Dorsolateral prefrontal cortex (tissue), 122 donors: ENCODE measurements at places on chromosomes 7 and 10. TPM values are rescaled to one million over a fixed set of nuclear protein-coding genes. Genes with fewer than 3 reads are reported as not detected.

Gene MPP7
- total RNA-seq: 19.9 TPM

Gene RET
- total RNA-seq: 13.3 TPM

DNA sequence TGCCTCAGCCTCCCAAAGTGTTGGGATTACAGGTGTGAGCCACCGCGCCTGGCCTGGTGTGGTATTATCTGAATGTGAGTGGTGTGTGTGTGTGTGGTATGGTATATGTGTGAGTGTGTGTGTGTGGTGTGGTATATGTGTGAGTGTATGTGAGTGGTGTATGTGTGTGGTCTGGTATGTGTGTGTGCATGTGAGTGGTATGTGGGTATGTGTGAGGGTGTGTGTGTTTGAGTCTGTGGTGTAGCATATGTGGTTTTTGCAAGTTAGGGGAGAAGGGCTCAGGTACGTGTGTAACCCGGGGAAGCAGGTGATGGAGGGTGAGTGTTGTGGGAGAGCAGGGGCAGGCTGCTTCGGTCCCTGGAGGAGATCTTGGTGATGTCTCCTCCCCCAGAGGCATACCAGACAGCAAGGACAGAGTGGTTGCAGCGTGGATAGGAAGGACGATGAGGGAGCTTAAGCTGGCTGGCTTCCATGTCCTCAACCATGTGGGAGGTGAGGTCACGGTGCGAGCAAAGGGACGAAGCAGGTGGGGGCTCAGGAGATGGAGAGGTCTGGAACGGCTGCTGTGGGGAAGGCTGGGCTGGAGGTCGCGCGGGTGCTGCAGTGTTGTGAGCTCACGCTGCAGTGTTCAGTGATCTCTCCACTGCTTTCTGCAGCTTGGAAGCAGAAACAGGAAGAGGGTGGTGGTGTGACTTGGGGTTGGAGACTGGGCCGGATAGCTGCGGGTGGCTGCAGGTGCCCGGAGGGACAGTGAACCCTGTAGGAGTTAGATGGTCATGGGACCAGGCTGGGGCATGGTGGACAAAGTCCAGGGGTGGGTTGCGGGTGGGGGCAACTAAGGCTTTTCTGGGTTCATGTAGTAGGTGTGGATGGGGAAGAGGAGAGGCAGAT, 5.0 kb downstream of the ZYX start:
- DNase-seq: no peak

Gene C7orf33
- not detected for total RNA-seq

GRCh38 chr10:5582736-5583135, 58.0 kb downstream of the CALML3 start:
- DNase-seq: no peak

DNA sequence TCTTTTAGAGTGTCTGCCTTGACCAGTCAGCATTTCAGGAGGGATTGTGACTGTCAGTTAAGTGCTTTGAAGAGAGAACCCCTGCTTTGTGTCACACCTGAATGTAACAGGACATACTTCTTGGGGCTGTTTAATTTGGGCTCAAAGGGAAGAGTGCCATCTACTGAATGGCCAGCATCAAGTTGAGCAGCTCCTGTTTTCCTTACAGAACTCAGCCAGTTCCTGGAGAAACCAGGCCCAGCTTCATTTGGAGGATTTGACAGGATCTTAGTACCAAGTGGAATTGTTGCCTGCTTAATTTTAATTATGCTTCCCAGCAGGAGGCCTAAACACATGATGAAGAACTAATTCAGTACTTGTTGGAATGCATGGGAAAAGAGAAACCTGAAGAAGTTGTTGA, 8.3 kb downstream of the ADD3 start:
- no peak for DNase-seq

DNA sequence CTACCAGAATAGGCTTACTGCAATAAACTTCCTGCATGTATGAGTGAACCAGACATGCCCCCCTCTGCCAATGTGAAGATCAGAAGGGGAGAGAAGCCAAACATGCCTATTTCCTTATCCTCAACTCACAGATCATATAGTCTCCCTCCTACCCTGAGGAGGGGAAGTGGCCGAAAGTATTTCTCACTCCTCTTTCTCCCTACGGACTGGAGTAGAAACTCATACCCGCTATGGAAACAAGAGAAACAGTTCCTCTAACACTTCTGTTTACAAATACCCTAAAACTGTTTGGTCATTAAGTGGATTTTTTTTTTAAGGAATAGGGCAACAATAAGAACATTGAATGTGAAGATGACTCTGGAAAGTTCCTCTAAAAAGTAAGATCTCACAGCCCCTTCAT, 31.4 kb downstream of the CCNJ start:
- DNase-seq: no peak

DNA sequence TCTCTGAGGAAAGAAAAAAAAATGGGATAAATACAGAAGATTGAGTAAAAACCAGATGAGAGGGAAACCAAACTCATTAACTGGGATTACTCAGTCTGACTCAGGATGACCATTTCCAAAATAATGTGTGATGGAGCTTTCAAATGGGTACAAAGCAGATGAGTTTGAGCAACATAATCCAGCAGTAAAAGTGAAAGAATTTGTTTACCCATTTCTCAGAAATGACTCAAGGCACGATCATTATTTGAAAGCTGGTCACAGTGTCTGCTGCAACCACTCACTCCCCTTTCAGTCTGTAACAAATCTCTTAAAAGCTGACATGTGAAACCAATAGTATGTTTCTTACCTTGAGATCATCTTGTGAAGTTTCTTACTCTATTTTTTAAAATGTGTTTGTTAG, 104.7 kb upstream of the KLF14 start:
- no peak for DNase-seq

- DNase-seq: no peak
Measured at GRCh38 chr10:52946486-52946885, 173.9 kb upstream of the MBL2 start.

Gene PSMC2
- 95.3 TPM for total RNA-seq

Gene BEND7
- 13.6 TPM for total RNA-seq

Gene VAX1
- 2.1 TPM for total RNA-seq
